Activated T-helper 1 cell treated with Interleukin-2 at 50 U/mL for 16 hours (primary cell): ENCODE measurements at places on chromosomes 1 and 21.

DNA sequence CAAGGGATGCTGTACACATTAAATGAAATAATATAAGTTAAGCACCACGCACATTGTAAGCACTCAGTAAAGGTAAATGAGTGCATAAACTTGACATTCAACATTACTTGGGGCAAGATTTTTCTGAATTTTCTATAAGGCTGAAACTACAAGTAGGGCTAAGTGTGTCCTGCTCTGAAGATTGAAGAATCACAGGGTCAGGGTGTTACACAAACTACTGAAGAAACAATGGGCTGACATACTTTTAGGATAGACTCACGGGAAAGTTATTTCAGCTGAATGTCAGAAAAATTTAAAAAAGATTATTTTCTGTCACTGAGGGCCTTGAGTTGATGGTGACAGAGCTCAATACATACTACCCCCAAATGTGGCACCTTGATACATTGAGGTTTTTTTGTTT lies 644.2 kb upstream of the PLXNA2 start:
- DNase-seq, result no peak

GRCh38 chr1:35470977-35471613 lies 86.1 kb downstream of the KIAA0319L start:
- no peak for DNase-seq

DNA sequence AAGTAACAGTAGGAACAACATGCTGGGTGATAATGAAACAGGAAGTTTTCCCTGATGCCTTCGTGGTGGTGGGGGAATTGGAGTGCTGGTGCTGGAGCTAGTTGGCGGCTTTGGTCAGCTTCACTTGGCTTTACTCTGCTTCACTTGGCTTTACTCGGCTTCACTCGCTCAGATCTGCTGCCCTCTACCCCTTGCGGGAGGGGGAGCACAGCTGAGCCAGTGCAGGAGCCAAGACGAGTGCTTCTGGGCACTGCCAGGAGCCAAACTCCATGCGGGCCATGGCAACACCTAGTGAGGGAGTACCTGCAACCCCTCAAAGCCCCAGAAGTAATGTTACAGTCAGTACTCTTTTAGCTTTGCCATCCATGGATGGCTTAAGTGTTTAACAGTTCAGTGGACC lies 10.6 kb upstream of the PRKACB start:
- DNase-seq, result no peak

- no peak for DNase-seq
Measured at GRCh38 chr1:60745484-60745883, 336.9 kb upstream of the NFIA start.

GRCh38 chr1:195697130-195697529 lies 911.1 kb downstream of the KCNT2 start:
- DNase-seq, result no peak

DNA sequence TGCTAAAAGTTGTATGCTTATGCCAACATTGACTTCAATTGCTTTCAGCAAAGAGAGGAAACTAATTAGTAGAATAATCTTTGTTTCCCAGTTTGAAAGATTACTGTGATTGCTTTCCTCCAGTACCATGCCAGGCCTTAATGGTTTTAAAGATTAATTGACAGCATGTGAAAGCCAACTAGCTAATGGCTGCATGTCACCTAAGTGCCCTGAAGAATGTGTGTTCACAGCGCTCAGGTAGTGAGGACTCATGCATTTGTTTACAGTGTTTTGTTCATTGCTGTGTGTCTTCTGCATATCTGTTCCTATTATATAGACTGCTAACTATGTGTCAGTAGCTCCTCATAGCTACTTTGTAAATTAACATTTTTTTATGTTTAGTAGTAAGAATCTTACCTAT lies 335.6 kb downstream of the LRRIQ3 start:
- no peak for DNase-seq

GRCh38 chr1:164748253-164748899 lies 189.4 kb downstream of the PBX1 start:
- no peak for DNase-seq

GRCh38 chr1:13996334-13996733 lies 296.3 kb downstream of the PRDM2 start:
- no peak for DNase-seq

DNA sequence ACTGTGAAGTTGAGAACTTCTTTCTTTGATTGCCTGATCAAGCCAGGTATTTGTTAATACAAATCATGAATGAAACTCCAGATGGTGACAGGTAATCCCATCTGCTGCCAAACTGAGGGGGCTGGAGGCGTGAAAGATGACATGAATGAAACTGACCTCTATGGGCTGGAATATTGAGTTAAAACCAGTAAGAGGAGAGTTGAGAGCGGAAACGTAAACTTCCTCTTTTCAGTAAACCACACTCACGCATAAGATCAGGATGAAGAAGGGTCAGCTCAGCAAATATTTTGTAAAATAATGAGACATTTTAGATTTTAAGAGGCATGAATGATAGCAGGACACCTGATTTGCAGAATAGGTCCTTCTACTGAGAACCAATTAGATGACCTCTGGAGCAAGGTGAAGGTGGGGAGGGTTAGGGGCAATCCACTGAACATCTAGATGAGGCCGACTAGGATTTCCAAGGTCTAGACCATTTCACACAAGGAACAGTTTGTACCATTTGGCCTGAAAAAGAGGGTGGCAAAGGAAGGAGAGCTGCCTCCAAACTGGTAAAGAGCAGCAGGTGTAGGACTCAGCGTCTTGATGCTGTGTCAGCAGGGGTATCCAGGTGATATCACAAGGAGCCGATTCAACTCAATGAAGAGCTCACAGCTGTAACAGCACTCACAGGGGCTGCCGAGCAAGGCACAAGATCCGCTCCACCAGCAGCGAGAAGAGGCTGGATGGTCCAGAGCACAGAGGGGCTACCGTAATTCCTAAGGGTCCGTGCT lies 132.6 kb downstream of the NTPCR start:
- no peak for DNase-seq

DNA sequence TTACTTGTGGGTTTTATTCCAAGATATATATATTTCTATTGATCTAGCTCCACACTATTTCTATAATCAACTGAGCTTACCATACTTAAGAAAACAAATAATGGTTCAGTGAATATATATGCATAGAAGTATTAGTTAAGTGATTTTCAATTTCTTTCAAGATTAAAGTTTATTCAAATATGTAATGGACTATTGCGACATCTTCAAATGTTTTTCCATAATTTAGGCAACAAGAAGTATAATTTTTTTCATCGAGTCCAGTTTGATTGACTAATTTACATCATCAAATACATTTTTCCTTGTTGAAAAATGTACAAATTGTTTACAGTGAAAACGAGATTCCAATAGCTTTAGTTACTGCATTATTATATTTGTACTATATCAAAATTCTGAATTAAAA lies 528.6 kb downstream of the PTPRC start:
- DNase-seq, result no peak

DNA sequence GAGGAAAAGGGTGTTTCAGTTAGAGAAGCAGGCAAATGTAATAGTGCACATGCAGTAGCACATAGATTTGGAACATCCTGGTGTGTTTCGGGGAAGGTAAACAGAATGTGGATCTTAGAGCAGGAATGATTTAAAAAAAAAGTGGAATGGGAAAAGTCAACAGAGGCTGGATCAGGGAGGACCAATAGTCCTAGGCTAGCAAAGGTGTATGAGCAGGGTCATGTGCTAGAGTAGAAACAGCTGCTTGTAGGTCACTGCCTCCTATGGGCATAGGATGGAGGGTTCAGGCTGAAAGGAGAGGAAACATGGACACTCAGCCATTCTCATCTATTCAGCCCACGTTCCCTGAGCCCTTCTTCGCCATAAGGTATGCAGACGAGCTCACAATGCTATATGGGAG lies 3.7 kb upstream of the KPNA6 start:
- DNase-seq, result no peak

DNA sequence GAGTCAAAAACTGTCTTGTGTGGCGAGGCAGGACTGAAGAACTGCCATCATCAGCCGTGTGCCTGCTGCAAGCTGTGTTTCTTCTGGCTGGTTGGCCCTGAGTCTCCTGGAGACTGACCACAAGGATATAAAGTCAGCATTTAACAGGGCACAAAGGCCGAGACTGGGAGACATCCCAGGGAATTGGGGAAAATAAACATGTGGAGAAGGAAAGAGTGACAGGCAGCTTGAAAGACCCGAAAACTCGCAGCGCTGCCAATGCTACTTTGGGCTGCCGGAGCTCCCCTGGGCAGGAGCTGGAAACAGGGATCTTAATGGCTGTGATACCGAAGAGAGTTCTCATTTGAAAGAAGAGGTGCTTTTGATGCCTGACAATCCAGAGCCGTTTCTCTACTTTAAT lies 125.3 kb upstream of the HMGB4 start:
- no peak for DNase-seq

DNA sequence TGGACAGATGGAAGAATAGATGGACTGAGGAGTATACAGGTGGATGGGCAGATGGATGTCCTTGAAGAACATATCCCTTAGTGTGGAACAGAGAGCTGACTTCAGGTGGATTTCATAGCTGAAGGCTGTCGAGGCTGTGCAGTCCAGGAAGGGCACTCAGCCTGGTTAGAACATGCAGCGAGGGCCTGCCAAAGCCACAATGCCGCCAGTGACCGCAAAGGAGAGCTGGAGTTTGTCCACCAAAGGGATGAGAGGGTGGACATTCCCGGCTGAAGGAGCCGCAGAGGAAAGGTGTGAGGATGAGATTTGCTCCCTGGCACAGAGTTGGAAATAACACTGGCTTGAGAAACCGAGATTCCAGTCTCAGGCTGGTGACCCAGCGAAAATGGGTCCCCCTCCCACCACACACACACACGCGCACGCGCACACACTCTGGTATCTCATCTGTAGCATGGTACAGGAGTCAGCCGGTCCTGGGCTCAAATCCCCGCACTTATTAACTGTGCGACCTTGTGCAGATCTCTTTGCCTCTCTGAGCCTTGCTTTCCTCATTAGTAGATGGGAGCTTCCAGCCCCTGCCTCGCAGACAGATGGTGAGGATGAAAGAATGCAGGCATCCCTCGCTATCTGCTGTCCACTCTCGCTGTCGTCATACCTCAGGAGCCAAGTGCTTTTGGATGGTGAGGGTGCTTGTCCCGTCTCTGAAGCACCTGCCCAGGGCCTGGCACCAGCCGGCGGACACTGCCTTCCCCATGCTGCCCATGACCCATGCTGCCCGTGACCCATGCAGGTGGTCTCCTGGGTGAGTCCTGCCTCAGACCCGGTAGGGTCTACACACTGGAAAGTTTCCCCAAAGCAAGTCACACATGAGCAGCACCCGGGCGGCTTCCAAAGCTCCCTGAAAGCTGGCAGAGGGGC lies 26.8 kb upstream of the EFHD2 start:
- DNase-seq, result no peak

- DNase-seq, result no peak
Measured at GRCh38 chr1:25572708-25573590, 29.5 kb downstream of the LDLRAP1 start.

DNA sequence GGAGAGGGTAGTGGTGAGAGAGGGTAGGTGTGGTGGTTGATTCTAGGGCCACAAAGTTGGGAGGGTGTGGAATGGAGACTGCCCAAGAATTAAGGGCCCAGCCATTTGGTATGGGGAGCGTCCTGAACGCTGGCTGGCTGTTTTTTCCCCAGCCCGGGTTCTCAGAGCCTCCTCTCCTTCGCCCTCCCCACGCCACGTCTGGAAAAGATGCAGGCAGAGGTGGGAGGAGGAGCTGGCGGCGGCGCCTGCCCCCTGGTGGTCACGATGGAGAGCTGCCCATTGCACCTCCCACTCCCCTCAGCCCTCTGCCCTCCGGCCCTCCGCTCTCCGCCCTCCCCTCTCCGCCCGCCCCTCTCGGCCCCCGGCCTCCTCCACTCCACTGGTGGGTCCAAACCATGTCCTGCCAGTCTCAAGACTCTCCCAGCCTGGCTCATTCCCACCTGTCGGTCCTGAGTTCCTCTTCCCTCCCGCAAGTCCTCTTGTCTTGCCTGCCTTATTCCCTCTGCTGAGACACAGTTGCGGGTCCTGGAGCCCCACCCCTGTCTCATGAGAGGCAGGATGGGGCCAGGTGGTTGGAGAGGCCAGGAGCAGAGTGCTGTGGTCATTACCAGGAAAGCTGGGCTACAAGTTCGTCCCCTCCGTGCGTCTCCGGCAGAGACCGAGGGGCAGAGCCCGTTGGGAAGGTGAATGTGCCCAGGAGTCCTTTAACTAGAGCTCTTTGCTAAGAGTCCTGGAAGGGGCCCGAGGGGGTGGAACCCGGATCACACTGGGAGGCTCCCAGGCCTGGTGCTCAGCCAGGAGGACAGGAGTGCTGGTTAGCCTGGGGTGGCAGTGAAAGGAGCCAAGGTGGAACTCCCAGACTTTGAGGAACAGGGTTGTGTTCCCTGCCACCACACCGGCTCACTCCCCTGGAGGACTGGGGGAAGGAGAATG lies 22.6 kb downstream of the ETNK2 start:
- peak; percentile 32 for DNase-seq

GRCh38 chr1:25568834-25569596 lies 25.6 kb downstream of the LDLRAP1 start:
- DNase-seq, result no peak

GRCh38 chr1:196558411-196558810 lies 49.8 kb downstream of the KCNT2 start:
- DNase-seq, result no peak

- DNase-seq, result no peak
Measured at GRCh38 chr1:111399792-111400610, 27.5 kb downstream of the OVGP1 start.

- DNase-seq, result no peak
Measured at GRCh38 chr1:88401313-88401712, 282.8 kb upstream of the PKN2 start.

GRCh38 chr1:168110896-168111545 lies 25.7 kb downstream of the GPR161 start:
- no peak for DNase-seq

- DNase-seq, result no peak
Measured at GRCh38 chr1:2925918-2926317, 95.3 kb upstream of the ACTRT2 start.

DNA sequence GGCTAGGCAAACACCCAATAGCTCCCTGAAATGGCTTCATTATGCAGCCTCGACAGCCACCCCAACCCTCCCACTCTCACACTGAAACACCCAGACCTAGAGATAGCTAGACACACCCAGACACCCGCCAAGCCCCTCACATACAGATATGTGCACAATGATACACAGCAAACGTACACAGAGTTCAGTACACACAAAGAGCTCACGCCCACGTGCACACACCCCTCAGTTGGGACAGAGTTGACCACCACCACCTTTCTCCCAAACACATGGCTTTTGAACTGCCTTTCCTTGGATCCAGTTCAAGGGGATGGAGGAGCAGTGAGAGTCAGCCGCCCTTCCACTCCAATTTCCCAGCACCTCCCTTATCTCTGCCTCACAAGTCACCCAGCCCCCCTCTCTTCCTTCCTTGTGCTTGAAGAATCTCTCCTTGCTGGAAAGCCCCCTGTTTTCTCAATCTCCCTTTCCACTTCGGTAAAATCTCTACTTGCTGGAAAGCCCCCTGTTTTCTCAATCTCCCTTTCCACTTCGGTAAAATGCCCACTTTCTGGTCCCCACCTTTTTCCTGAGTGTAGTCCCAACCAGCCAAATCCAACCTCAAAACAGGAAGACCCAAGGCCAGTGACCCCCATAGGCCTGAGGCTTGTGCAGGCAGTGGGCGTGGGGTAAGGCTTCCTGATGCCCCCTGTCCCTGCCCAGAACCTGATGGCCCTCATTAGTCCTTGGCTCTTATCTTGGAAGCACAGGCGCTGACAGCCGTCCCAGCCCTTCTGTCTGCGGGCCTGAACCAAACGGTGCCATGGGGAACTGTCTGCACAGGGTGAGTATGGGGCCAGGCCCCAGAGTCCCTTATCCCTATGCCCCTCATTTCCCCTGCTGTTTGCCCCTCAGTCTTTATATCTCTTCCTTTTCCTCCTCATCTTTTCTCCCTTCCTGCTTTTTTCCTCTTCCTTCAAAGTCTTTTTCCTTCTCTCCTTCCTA lies at the start of gene ACKR1:
TSS of gene ACKR1 (plus strand) at position 715 of the 981 bp plus-strand sequence. CDS start at position 800, 85 bp downstream.
- DNase-seq, result no peak

- DNase-seq, result no peak
Measured at GRCh38 chr1:180254496-180254819, 24.4 kb downstream of the LHX4 start.
